Ascending aorta (tissue), 2 donors: ENCODE measurements at places on chromosomes 3 and 15.

GRCh38 chr3:125059488-125060245, 3.9 kb upstream of the HEG1 start:
- no peak for DNase-seq

- DNase-seq: no peak
Observed at GRCh38 chr3:158709666-158710083, 22.6 kb downstream of the RARRES1 start.

DNA sequence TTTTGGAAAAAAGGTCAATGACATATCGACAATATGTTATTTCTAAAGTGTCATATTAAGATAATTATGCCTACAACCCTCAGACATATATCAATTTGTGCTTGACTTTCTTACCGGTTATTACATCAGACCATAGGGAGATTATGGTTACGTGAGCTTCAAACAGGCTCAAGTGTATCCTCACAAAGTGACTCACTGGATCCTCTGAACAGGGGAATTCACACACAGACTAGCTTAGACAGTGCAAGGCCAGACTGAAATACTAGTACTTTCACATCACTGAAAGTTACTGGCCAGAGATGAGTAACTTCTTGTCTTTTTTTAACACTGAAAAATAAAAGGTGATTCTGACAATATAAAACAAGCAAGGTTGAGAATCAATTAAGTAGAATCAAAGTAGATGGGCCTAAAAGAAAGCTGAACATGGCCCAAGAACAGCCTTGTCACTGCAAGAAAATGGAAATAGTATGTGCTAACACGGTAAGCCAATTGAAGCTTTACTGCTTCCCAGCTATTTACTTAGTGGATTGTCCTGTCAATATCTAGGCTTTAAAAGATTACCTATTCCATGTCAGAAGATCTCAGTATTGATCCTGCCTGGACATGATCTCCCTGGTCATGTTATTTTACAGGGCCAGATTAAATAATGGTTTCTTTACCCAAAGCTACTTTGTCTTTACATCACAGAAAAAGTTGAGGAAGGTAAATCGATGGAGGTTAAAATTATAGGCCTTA, 848.6 kb downstream of the ROBO1 start:
- DNase-seq: no peak

DNA sequence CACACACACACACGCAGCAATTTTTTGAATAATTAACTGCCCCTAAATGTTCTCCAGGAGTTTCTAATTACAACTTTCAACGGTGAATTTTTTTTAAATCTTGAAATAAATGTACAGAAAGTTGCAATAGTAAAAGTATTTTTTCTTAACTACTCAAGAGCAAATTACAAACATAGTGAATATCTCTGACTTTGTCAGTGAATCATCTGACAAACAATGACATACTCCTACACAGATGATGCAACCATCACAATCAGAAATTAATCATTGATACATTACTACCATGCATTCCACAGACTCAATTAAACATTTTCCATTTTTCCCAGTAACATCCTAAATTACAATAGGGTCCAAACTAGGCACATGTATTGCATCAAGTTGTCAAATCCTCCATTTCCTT, 597.3 kb downstream of the NAALADL2 start:
- DNase-seq: no peak

DNA sequence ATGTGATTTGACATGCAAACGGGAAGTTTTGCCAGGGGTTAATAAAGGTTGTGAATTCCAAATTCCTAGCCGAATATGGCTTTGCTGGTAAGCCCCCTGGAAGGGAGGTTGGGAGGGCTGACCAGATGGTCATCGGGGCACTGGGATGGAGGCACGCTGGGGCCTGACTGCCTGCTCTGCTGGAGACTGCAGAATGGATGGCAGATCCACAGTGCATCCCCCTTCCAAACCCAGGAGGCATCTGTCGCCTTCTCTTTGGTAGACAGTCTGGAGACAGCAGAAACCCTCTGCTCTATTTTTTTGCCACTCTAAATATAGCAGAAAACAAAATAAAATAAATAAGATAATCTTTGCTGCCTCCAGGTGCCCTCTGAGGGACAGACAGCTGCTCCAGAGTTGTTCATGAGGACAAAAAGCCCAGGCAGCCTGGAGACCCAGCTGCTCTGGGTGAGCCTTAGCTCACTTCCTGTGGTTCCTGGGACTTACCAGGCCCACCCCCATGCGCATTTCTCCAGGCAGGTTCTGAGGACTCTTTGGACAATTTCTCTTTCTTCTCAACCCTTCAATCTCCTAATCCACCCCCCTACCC, 6.1 kb upstream of the SPTBN5 start:
- no peak for DNase-seq

DNA sequence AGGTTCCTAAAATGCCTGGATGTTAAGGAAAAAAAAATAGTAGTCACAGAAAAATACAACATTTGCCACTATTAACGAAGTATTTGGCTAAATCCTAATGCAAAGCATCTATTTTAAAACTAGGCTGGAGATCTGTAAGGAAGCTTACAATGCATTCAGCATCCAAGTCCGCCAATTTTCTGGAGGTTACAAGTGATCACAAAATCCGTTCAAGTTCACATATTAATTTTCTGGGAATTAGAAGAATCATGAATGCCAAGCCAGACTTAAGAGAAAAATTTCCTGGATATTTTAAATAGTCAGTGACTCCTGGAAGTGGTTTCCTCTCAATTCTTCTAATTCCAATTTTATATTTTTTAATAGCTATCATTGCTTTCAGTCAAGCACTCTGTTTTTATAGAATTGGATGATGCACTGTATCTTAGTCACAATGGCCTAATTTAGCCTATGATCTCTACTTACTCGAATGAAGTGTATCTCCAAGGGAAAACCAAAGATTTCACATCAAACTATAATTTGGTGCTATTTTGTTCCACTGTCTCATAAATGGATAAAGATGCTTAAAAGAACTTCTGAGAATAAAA, 60.4 kb downstream of the P3H2 start:
- DNase-seq: no peak

- no peak for DNase-seq
Observed at GRCh38 chr15:90213122-90213817, 12.1 kb downstream of the SEMA4B start.

GRCh38 chr3:89025185-89025584, 82.2 kb upstream of the EPHA3 start:
- no peak for DNase-seq

- DNase-seq: no peak
Observed at GRCh38 chr3:191997579-191998268, 536.8 kb downstream of the PYDC2 start.

GRCh38 chr3:178875836-178876235, 195.8 kb downstream of the ZMAT3 start:
- DNase-seq: no peak

DNA sequence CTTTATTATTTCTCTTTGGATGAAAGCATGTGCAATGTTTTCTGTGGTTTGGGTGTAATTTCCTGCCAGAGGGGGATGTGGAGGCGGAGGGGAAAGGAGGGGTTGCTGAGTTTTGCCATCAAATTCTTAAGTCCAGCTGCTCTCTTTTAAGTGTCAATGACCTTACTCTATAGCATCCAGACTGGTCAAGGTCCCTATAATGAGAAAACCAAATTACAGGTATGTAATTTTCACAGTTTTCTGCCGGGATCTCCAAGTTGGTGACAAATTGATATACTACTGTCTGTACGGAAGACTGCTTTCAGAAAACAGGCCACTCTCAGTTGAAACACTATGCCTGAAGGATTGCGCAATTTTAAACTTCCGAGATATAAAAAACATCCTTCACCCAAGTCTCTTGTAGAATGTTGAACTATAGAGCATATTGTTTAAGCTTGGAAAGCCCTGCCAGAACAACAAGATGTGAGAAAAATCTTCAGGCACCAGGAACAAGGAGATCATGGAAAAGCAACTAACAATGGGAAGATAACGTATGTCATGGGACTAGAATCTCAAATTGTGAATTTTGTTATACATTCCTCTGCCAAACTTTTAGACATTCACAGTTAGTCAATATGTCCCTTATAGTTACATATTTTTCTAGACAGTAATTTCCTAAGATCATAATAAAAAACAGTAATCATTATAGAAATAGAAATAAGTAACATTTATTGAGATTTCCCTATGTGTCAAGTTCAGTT, 300.7 kb upstream of the SATB1 start:
- DNase-seq: no peak

- peak; percentile 21 for DNase-seq
Observed at GRCh38 chr15:62344806-62345539, 179.9 kb upstream of the C2CD4B start.

DNA sequence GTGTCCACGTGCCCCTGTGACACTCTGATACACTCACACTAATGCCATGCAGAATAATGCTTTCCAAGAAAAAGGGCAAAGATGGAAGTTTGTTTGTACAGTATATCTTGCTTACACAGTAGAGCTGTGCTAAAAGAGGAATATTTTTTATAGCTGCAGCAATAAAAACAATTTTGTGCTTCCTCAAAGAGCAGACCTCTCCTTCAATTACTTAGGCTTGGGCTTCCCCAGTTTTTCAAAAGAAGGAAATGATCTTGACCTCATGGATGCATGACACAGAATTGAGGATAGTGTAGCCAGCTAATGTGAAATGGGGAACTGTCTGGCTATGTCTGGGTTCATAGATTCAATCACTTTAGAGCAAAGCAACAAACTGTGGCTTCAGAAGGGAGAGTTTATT, 137.4 kb downstream of the STT3B start:
- no peak for DNase-seq

GRCh38 chr3:12478326-12478725, 6.0 kb upstream of the TSEN2 start:
- no peak for DNase-seq

DNA sequence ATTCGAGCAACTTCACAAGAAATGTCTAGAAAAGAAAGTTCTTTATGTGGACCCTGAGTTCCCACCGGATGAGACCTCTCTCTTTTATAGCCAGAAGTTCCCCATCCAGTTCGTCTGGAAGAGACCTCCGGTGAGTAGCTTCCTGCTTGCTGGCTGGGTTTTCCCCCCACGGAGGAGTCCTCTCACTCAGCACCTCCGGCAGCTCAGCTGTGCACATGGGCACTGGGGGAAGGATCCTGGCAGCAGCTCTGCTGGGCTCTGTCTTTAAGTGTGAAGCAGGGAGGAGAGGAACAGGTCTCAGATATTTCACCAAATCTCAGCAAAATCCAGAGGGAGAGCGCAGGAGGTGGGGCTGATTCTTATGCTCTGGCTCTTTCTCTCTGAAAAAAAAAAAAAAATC, 684 bp downstream of the CAPN3 start:
- no peak for DNase-seq

GRCh38 chr3:118803096-118803476, 231.6 kb downstream of the IGSF11 start:
- no peak for DNase-seq

DNA sequence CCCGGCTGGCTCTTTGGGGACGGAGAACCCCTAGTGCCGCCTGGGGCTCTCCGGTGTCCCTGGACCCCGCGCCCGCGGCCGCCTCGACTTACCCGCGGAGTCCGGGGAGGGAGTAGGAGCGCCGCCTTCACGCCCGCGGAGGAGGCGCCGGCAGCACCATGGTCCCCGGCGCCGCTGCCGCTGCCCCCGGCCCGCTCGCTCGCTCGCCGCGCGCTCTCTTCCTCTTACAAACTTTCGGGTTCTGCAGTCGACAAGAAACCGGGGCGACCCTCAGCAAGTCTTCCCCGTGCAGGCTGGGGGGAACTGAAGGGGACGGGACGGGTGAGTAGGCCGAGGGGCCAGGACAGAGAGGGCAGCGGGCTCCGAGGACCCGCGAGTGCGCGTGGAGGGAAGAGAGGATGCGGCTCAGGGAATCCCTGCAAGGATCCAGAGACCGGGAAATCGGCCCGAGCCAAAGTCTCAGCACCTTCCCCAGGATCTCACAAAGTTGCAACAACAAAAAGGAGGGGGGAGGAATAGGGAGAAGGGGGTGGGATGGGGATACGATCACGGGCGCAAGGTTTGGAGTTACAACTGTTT, 2.0 kb downstream of the FOXP1 start:
- DNase-seq: no peak

DNA sequence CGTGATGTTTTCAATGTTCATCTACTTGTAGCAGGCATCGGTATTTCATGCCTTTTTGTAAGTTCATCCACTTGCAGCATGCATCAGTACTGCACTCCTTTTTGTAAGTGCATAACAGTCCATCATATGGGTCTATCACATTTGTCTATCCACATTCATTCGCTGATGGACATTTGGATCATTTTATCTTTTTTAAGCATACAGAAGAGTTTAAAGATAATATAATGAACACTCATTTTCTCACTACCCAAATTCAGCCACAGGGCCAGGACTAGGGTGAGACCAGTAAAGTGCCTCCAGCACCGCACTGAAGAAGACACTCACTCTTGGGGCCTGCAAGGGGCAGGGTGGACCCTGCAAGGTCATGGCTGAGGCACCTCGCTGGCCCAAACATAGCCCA, 309.6 kb downstream of the UACA start:
- DNase-seq: no peak

DNA sequence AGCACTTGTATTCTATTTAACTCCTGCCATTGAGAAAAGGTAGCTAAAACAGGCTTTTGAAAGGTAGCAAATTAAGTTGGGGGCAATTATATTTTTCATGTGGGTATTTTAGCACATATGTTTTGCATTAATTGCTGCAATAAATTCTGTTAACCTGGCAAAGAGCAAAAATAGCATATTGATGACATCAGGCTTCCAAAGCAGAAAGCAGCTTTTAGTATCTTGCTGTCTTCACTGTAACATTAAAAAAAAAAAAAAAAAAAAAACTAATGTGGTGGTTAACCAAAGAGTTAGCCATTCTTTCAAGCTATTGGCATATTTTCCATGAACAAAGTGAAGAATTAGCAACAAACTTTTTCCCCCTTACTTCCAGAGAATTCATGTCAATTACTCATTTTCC, 9.1 kb downstream of the EPHA3 start:
- DNase-seq: no peak

DNA sequence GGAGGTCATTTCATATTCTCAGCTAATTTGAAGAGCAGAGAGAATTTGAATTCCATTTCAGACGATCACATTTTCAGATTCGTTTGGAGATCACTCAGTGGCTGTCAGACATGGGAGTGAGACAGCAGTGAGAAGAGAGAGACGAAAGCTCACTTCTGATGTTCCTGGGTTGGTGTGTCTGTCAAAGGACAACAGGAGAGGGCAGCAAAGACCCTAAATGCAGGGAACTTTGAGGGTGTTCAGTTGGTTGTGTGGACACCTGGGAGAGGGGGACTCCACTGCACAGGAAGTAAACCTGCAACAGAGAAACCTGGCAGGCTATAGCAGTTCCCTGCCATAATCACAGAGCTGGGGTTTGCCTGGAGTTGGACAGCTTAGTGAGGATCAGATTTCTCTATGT, 675.1 kb downstream of the SQOR start:
- DNase-seq: no peak

DNA sequence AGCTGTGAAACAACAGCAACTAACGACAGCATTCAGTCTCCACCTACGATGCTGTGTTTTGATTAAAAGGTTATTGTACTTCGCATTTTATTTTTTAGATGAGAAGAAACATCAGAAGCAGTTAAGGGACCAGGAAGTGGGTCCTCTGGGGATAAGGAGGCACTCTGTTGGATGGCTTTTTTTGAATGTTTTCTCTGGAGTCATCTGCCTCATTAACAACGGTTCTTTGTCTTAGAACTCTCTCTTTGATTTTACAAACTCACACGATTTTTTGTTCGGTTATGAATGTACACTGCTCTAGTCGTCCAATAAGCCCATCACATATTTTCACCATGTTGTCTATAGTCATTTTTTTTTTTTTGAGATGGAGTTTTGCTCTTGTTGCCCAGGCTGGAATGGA, 36.0 kb upstream of the ARPIN start:
- DNase-seq: no peak
